ENCODE measurements at places on chromosomes 7 and 10. TPM values are rescaled to one million over a fixed set of nuclear protein-coding genes. Genes with fewer than 3 reads are reported as not detected.
A peak's percentile ranks its signal among the peaks of the same experiment; 100 is the strongest.

GRCh38 chr7:88835147-88835728 is 39.7 kb upstream of the TEX47 start:
- peak; percentile 15 for DNase-seq

DNA sequence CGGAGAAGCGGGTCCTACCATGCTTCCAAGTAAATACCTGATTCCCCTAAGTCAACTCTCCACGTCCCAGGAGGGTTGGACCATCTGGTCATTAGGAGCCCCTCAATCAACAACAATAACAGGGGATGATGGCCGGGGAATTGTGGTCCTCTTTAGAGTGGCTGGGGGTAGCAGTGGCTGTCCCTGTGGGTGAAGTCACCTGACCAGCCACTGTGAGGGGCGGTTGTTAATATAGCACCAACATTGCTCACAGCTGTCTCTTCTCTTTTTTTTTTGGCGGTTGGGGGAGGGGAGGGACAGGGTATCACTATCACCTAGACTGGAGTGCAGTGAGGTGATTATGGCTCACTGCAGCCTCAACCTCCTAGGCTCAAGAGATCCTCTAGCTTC is 67.9 kb downstream of the SPDYE5 start:
- no peak for DNase-seq

- no peak for DNase-seq
Observed at GRCh38 chr7:39979406-39980073, 29.5 kb downstream of the CDK13 start.

- no peak for DNase-seq
Observed at GRCh38 chr7:138049505-138050116, 26.6 kb upstream of the AKR1D1 start.

GRCh38 chr7:125390981-125391380 is 461.4 kb upstream of the POT1 start:
- DNase-seq, result no peak

DNA sequence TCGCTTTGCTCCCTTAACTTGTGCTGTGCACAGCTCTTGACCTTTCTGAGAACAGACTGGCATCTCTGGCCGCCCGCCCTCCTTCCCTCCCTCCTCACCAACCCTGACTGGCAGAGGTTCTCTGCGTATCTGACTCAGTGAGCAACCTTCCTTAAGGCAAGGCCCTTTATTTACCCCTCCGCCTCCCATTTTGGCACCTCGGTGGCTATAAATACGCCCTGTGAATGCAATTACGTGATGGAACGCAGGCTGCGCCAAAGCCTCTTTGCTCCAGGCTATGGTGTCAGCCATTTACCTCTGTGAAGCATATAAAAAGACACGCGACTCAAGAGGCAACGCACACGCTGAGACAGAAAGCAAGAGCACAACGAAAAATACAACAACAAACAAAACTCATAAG is 764.3 kb downstream of the SUGCT start:
- DNase-seq, result no peak

DNA sequence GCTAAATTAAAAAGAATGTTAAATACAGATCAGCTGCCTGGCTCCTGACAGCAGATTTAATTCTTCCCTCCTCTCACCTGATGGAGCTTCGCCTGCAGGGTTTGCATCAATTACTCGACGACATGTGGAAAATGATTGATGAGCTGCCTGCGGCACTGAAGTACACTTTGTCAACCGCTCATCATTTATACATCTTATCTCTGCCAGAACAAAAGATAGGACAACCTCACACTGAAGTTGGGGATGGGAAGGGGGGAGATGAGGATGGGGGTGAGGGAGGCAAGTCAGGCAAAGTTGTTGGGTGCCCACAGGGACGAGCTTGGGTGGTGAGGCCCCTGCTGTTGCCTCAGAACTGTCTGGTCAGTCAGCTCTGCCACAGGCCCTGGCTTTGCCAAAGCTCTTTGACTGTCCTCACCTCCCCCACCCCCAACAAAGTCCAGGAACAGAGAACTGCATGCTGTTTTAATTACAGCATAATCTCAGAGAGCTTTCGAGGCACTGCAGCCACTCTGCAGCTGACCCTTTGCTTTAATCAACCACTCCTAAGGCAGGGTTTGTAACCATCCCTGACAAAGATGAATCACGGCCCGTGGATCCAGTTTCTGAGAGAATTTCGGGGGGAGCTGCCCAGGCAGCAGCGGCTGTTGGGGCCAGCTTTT is 702.3 kb downstream of the LRMDA start:
- DNase-seq, result no peak

Gene UPP1
- 6.2 TPM for total RNA-seq

Gene VSTM4
- not detected for total RNA-seq

Gene MSS51
- 1.5 TPM for total RNA-seq

Gene POLD2
- total RNA-seq, result 169 TPM

Gene C10orf105
- 0.03 TPM for total RNA-seq

Gene CREB5
- 66.8 TPM for total RNA-seq

Gene GPR141
- total RNA-seq, result 1.2 TPM

Gene CHCHD2
- total RNA-seq, result 669 TPM

Gene FOXI2
- not detected for total RNA-seq

Gene CTAGE15
- total RNA-seq, result 0.49 TPM

All from GM12878 (cell line).